Brain (organoid and tissue), 16 donors: ENCODE measurements at places on chromosomes 3 and 15.

GRCh38 chr3:44136421-44136820, 105.3 kb upstream of the TOPAZ1 start:
- no peak for DNase-seq

DNA sequence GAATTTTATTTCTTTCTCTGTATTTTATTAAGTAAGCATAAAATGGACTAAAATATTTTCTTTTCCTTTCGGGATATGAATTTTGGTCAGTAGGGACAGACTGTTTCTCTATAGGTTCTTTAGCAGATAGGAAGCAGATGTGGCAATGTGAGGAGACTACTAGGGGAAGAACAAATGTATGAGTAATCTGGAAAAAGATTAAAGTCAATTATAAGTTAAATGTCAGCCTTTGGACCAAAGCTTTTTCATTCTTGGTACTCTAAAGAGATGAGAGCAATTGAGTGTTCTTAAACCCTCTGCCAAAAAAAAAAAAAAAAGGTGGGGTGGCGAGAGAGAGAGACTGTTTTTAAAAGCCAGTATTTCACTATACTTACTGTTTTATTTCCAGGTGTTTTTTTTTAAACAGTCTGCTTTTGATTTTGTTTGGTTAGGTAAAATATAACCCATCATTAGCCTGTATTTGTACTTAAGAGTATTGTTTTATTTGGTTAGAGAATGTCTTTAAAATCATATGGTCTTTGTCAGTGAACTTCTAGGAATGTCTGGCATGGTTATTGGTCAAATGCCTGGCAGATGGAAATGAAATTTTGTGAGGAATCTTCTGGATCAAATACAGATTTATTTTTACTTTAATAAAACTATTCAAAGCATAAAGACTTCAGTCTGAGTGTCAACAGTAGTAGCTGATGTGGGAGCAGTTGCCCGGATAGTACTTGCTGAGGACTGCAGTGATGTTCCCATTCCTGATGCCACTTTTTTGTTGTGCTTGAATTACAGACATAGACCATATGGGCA, 63.8 kb downstream of the LRRC49 start:
- DNase-seq = no peak

DNA sequence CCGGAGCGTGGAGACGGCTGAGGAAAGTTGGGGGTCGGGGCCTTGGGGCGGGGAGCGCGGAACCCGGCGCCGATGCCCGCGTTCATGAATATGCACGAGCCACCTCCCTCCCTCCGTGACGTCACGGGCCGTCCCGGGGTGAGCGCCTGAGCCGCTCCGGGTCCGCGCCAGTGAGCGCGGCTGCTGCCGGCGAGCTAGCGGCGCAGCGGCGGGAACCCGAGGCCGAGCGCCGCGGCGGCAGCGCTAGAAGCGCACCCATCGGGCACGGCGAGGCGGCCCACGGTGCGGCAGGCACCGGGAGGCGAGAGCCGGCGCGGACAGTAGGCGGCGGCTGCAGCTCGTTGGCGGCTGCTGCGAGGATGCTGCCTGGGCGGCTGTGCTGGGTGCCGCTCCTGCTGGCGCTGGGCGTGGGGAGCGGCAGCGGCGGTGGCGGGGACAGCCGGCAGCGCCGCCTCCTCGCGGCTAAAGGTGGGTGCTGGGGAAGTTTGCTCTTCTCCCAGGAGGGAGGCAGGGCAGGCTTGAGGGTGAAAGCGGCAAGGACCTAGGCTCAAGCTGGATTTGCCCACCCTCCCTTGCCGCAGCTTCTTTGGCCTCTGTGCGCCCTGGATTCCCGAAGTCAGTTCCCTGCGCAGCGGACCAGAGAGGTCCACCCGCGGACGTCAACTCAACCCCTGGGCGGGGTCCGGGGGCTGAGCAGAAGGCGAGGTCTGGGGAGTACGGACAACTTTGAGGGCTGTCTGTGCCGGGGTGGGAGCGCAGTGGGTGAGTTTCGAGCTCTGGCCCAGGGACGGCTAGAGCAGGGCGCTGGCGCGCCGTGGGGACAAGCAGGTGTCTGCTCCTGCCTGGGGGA, at the start of gene CLSTN2:
Gene CLSTN2, plus strand, starts transcription at position 170 of the 850 bp plus-strand sequence.
- DNase-seq = peak; percentile 90

GRCh38 chr3:117997201-117998049, 1037.2 kb downstream of the IGSF11 start:
- peak; percentile 97 for DNase-seq

- peak; percentile 88 for DNase-seq
These were observed 44.8 kb downstream of the ABTB1 start for GRCh38 chr3:127717357-127718244.

DNA sequence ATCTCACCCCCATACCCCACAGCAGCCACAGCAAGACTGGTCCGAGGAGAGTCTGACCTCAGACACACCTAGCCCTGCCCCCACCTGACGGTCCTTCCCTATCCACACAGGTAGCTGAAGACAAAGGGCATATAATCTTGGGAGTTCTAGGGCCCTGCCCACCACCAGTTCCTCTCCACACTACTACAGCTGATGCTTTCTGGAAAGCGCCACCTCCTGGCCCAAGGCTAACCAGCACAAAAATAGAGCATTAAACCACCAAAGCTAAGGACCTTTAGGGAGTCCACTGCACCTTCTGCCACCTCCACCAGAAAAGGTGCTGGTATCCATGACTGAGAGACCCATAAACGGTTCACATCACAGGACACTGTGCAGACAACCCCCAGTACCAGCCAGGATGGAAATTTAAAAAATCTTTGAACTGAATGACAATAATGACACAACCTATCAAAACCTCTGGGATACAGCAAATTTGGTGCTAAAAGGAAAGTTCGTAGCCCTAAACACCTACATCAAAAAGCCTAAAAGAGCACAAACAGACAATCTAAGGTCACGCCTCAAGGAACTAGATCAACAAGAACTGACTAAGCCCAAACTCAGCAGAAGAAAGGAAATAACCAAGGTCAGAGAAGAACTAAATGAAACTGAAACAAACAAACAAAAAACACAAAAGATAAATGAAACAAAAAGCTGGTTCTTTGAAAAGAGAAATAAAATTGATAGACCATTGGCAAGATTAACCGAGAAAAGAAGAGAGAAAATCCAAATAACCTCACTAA, 122.1 kb upstream of the TPRG1 start:
- DNase-seq = no peak

DNA sequence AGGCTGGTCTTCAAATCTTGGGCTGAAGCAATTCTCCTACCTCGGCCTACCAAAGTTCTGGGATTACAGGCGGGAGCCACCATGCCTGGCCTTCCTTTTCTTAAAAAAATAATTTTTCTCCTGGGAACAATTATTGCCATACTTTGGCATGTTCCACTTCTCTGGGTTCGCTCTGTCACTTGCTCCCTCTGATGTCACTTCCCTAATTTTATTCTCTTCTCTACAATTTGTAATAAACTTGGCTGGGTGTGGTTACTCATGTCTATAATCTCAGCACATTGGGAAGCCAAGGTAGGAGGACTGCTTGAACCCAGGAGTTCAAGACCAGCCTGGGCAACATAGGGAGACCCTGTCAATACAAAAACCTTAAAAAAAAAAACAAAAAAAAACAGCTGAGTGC, 6.1 kb upstream of the IMPDH2 start:
- no peak for DNase-seq

- no peak for DNase-seq
These were observed 59.3 kb upstream of the LMOD3 start for GRCh38 chr3:69181592-69182211.

DNA sequence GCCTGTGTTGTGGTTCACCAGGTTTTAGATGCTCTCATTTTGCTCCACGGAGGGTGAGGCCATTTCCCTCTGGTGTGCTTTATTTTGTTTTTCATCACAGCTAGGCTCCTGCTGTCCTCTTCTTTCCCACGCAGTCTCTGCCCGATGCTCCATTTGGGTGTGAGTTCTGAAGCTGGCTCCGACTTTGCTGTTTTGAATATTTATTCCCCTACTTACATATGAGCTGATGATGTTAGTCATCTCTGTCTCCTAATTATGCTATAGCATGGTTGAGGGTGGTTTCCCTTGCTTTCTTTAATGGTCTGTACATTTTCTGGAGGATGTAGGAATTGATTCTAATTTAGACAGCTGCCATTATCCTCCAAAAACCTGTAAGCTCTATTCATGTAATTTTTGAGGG, 168.1 kb upstream of the MYRIP start:
- no peak for DNase-seq

- DNase-seq = no peak
These were observed 107.9 kb upstream of the ALDH1A3 start for GRCh38 chr15:100771746-100772145.

DNA sequence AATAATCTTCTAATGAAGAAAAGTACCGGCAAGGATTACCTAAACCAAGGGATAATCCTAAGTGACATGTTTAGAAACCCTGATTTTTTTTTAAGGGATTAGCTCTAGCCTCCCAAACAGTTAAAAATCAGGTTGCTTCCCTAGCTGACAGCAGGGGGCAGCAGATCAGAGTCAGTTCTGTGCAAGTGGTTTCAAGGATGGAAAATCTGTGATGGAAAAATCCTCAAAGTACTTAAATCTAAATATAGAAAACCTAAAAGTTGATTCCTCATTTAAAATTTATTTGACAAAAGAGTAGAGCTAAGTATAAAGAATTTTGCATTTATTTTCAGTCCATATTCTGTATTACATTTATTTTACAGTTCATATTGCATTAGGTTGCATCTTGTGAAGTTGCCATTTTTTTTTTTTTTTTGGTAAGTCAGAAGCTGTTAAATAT, 107.6 kb downstream of the PEX5L start:
- peak; percentile 87 for DNase-seq

DNA sequence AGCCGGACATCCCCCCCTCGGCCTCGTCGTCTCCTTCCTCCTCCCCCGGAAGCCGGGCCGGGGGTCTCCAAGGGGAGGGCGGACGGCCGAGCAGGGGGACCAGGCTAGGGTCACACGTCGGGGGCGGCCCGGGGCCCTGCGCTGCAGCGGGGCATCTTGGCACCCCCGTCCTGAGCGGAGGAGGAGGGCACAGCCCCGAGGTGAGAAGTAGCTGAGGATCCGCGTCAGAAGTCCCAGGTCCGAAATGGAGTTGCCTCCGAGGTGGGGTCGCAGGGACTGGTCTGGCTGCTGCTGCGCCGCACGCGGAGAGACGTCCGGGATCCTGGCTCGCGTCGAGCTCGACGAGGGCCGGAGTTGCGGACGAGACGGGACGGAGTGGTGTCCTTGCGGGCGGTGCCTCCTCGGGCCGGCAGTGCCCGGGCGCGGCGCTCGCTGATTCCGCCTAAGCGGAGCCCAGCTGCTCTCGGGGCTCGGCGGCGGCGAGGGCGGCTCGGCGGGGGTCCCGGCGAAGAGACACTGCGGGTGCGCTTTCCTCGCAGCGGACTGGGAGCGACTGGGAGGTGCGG, at the start of gene ADCY5:
Gene ADCY5, minus strand, starts transcription at position 555 of the 566 bp plus-strand sequence. Its CDS starts 545 bp downstream, at position 10.
- no peak for DNase-seq

- no peak for DNase-seq
These were observed 10.7 kb upstream of the SMAD3 start for GRCh38 chr15:67054676-67055075.

DNA sequence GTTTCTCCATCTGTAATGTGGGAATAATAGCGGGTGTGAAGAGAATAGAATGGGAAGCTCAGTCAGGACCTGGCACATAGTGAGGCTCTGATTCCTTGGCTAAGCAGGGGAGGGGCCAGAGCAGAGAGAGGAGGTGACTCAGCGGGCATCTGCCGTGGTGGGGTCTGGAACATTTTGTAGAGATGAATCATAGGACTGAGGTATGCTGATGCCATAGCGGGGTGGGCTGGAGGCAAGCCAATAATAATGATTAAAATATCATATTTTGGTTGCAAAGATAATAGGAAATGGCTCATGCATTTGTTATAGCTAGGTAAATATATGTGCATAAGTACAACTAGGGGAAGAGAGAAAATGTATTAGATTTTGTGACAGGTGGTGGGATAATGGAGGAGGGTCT, 11.2 kb downstream of the TGM4 start:
- DNase-seq = no peak

GRCh38 chr3:33624756-33625155, 93.3 kb downstream of the CLASP2 start:
- DNase-seq = no peak

DNA sequence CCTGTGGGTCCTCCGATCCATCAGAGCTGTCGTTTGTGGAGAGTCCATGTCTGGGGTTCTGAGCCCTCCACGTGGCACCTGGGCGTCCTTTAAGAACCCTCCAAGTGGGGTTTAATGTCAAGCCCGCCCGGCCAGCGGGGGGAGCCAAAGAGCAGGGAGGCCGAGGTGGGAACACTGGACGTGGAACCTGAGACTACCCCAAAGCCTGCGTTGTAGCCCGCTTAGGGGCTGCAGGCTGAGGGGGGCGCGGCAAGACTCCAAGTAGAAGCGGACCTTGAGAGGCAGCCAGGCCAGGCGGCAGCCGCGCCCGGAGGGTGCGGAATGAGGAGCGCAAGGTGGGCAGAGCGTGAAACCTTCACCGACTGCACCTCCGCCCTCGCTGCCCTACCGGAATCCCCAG, 126.2 kb upstream of the ATP10A start:
- no peak for DNase-seq

DNA sequence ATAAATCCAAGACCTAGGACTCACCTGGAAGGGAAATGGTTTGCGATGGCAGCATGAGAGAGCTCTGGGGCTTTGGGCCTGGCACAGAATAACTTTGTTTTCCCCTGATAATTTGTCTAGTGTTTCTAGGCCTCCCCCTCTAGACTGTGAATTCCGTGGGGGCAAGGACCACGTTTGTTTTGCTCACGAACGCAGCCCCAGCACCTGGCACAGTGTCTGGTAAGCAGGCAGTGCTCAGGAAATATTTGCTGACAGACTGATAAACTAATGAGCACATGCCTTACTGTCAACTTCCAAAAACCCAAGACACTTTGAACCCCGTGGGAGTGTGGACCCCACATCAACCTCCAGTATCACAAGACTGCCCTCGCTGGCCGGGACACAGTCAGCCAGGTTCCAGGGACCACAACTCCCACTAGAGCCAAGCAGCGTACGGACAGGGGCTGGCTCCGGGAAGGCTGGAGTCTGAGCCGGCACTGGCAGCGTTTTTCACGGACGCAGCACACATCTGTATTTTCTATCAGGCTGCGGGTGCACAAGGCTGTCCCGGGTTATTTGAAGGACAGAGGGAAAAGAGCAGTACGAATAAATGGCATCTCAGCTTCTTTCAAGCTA, 146.5 kb downstream of the XXYLT1 start:
- no peak for DNase-seq
